Activated CD8-positive, alpha-beta memory T cell treated with anti-CD3 and anti-CD28 coated beads, Interleukin-2, amount 10 ng/mL, durations not matched to agents 7 days and 5 days (primary cell): ENCODE measurements at places on chromosomes 4 and X.

- no peak for DNase-seq
Measured at GRCh38 chrX:137926090-137926489, 360.2 kb downstream of the ZIC3 start.

DNA sequence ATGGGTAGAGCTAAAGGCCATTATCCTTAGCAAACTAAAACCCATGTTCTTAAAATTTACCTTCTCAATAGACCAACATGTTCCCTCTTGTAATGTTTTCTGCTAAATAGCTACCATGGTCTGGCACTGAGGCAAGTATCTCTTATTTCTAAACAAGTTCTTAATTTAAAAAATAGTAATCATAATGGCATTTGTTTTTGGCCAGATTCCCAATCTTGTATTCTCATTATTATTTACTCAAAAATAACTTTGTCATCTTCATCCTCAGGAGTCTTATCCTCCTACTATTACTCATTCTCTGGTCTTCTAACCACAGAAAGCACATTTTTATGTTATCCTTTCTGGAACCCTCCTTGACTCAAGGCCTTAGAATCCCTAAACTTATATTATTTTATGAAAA, 931.2 kb downstream of the CCSER1 start:
- no peak for DNase-seq

DNA sequence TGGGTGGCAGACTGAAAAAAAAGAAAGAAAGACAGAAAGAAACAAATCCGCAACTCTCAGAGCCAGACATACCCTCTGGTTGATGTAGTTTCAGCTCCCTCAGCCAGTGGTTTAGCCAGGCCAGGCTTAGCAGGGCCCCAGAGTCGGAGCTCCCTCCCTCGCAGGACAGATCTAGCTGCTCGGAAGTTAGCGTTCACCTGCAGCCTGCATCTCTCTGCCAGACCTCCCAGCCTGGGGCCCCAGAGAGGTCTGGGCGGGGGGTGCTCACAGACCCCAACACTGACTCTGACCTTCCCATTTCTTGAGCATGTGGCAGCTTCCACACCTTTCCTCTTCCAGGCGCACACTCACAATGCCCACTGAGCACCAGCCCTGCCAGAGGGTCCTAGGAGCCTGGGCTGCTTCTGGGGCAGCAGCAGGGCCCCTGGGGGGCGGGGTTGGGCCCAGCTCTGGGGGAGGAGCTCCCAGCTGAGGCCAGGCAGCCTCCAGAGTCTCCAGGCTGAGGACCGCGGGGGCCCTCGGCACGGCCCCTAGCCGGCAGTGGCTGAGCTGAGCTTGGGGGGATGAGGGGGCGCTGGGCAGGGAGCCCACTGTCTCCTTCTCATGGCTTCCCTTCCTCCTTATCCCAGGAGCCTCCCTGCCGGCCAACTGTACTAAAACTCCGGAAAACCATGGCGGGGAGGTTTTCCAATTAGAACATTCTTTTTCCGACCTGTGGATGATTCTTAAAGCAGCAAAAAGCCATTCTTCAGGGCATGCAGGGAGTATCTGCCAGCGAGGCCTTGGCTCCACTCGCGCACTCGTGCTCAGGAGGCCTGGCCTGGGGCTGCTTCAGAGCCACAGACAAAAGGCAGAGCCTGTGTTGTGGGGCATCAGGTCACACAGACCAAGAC, 4.6 kb upstream of the ZNF185 start:
- DNase-seq = no peak

DNA sequence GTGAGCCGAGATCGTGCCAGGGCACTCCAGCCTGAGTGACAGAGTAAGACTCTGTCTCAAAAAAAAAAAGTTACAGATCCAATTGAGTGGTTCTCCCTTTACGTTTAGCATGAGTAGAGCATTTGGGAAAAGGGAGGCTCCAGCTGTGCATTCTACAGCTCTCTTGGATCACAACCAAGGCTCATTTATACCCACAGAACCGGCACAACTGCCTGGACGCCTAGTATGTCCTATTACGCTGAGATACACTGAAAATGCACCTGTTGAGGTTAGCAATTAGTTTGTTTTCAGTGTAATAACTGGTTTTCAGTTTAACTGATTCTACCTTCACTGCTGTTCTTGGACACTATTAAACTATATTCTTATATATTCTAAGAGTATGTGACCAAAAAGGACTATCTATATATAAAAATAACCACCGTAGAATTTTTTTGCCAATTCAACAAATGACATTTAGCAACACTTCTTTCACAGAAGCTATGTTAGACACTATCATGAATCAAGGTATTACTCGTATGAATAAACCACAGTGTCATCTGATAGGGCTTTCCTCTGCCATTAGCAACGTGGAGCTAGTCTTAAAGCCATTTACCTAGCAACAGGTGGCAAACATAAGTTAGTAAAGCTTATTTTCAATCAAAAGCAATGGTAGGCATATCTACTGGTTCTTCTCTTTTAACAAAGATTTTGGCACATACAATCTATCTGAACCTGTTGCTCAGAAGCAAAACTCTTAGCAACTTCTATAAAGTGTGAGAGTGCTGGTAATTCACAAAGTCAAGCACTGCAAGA, 3.6 kb downstream of the OTUD4 start:
- no peak for DNase-seq

DNA sequence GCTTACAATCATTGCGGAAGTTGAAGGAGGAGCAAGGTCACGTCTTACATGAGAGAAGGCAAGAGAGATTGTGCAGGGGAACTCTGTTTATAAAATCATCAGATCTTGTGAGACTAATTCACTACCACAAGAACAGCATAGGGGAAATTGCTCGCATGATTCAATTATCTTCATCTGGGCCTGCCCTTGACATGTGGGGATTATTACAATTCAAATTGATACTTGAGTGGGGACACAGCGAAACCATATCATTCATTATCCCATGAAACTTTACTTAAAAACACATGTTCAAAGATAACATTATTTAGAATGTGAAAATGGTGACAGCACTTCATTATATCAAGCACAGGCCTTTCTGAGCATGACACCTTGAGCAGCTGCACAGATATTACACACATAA, 1087.8 kb downstream of the C4orf33 start:
- DNase-seq = no peak

- DNase-seq = peak; percentile 81
Measured at GRCh38 chr4:4762909-4763821, 96.3 kb upstream of the MSX1 start.

- DNase-seq = no peak
Measured at GRCh38 chr4:175198056-175198455, 279.9 kb downstream of the ADAM29 start.

GRCh38 chrX:16979226-16979625, 32.8 kb downstream of the REPS2 start:
- DNase-seq = no peak

DNA sequence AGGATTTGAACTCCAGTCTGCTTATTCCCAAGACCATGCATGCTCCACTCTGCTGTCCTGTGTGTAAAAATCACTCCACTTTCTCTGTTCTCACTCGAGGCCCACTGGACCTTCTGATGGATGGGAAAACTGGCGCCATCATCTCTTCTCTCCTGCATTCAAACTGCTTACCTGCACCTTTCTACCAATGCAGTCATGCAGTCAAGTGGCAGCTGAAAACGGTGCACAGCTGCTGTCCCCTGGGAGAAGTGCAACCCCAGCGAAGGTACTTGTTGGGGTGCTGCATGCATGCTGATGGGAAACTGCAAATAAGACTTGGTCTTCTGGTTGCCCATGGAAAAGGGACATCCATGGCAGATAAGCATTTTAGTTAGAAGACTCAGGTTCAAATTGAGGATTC, 147.1 kb downstream of the EVC2 start:
- DNase-seq = no peak

- no peak for DNase-seq
Measured at GRCh38 chr4:147480891-147481576, at the start of gene EDNRA. Gene EDNRA (plus strand): TSS chr4:147481097. CDS start chr4:147485682, 4,585 bp downstream.

DNA sequence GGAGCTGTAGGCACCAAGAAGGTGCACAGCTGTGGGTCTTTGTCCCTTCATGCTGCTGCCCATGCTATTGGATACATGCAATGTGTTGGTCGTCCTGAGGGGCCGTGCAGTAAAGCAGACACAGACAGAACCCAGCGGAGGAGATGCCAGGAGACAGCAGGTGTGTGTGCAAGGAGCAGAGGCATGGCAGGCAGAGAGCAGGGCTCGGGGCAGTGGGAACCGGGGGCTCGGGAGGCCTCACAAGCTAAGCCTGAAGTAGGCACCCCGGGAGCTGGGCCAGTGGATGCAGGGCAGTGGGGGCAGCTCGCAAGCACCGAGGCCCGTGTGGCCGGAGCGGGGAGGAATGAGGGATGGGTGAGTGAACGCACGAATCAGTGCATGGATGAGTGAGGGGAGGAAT, 13.2 kb downstream of the HTRA3 start:
- no peak for DNase-seq

GRCh38 chr4:46856333-46856732, 52.7 kb downstream of the COX7B2 start:
- DNase-seq = no peak

DNA sequence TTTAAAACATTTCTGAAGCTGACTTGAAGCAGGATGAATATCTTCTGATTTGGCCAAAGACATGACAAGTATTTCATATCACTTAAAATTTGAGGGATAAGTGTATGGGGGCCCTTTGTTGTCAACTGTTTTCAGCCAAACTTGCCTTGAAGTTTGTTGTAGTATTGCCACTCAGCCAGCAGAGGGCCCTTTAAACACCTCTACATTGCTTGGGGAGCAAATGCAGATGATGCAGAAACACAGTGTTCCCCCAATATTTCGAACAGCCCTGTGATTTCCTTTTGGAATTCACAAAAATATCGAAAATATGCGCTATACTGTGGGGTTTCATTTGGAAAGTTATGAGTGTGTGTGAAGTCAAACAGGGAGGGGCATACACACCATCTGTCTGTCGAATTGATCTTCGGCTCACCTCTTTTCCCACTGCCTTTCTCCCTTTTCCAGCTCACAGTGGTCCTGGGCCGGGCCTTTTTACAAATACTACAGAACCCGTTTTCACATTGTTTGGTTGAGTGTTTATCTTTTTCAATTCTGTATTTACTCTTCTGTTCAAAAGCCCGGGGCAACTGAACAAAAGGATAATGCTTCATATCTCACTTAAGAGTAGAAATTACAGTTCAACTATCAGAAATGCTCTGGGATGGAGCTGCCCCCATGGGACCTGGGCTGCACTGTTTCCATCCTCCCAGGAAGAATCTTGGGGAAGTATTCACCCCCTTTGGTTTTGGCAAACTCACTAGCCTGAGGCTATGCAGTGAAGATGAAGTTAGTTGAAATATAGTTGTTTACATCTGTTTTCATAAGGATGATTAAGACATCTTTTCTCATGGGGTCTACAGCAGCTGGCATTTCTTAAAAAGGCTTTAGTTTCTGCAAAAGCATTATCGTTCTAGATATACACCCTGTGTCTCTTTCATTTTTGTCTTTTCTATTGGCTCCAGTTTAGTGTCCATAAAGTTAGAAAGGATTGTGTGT, 137.6 kb downstream of the EGF start:
- peak; percentile 68 for DNase-seq

- no peak for DNase-seq
Measured at GRCh38 chr4:16023776-16024408, 59.9 kb downstream of the PROM1 start.

DNA sequence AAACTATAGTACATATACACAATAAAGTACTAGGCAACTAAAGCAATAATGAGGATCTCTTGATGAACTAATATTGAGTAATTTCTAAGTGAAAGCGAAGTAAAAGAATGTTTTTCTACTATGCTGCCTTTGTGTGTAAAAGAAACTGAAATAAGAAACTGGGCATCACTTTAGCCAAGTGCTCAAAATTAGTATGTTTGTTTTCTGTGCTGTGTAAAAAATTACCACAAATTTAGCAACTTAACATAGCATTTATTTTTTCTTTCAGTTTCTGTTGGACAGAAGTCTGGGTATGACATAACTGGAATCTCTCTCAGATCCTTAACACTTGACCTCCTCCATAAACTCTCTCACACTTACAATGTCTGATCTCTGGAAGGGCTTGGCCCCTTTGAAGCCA, 687.1 kb upstream of the MAGEB2 start:
- no peak for DNase-seq

- no peak for DNase-seq
Measured at GRCh38 chrX:7515681-7516413, 327.1 kb upstream of the VCX start.

- DNase-seq = peak; percentile 67
Measured at GRCh38 chr4:38306482-38307071, 346.4 kb downstream of the PTTG2 start.

DNA sequence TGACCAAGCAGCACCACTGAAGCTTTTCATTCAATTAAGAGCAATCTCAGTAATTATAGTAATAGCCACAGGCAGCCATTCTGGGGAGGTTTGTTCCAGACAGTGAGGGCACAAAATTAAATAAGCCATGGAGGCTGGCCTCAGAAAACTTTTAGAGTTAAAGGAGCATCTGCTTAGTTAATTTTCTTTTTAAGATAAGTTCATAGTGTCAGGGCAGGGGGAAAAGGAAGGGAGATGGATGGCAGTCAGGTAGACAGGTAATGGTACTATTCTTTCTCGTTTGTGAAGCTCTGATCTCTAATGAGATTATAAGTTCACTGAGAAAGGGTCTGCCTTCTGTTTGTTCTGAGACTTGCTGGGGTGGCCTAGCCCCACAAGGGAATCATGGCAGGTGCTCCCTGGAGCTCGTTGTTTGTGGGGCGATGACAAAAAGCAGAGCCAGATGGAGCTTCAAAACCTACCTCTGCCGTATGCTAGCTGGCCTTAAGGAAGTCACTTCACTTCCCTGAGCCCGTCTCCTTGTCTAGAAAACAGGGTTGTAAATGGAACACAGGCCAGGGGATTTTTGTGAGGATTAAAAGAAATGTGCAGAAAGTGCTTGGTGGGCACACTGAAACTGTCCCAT, 44.6 kb upstream of the FGFBP2 start:
- DNase-seq = no peak

DNA sequence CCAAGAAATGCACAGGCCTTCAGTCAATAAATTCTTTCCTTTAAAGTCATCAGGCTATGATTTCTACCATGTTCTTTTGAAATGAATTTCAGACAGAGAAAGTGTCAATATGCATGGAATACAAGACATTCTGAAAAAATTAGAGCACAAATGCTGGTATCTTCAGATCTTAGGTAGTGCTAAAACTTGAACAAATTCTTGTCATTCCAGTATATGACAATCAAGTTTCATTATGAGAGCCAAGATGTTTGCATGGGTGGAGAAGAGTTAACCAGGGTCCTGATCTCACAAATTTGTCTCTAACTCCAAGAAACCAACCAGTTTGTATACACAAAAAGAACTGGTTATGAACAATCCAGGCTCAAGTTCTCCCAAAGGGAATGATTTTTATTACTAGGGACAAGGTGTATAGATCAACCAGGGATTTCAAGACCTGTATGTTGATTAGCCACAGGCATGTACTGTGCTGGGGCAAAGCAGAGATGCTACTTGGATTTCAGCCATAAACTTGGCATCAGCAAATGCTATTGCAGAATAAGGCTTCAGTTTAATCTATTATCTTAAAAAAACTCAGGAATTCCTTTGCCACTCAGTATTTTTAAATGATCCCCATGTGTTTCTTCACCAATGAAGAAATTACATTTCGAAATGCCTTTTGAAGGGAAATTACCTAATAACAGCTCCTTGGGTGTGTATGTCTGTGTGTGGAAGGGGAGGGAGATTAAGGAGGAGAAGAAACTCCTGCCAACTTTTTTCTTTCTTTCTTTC, 69.7 kb downstream of the FANCB start:
- DNase-seq = no peak
